H4 (cell line): ENCODE measurements at places on chromosomes 4 and X.
A peak's percentile ranks its signal among the peaks of the same experiment; 100 is the strongest.

GRCh38 chr4:146382194-146382593 is 139.5 kb downstream of the SLC10A7 start:
- DNase-seq, result no peak

DNA sequence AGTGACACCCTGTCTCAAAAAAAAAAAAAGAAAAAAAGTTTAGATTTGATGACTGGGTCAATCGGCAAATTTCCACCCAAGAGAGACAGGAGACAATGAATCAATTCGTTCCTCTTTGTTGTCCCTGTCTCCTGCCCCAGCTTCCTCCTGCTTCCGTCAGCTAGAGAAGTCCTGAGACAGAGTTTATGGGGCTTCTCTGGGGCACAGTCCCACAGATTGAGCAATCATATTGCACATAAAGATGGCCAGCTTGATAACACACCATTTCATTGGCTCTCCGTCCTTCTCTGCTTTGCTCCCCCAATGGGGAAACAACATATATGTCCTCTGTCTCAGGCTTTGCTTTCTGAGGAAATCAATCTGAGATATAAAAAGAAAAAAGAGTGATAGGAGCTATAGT is 78.4 kb upstream of the FUNDC1 start:
- DNase-seq, result no peak

- DNase-seq, result no peak
These were observed 142.7 kb upstream of the MAP3K15 start for GRCh38 chrX:19658030-19658429.

GRCh38 chrX:132428896-132429295 is 59.9 kb downstream of the MBNL3 start:
- no peak for DNase-seq

- DNase-seq, result no peak
These were observed 65.8 kb upstream of the DIPK2B start for GRCh38 chrX:45266456-45266855.

DNA sequence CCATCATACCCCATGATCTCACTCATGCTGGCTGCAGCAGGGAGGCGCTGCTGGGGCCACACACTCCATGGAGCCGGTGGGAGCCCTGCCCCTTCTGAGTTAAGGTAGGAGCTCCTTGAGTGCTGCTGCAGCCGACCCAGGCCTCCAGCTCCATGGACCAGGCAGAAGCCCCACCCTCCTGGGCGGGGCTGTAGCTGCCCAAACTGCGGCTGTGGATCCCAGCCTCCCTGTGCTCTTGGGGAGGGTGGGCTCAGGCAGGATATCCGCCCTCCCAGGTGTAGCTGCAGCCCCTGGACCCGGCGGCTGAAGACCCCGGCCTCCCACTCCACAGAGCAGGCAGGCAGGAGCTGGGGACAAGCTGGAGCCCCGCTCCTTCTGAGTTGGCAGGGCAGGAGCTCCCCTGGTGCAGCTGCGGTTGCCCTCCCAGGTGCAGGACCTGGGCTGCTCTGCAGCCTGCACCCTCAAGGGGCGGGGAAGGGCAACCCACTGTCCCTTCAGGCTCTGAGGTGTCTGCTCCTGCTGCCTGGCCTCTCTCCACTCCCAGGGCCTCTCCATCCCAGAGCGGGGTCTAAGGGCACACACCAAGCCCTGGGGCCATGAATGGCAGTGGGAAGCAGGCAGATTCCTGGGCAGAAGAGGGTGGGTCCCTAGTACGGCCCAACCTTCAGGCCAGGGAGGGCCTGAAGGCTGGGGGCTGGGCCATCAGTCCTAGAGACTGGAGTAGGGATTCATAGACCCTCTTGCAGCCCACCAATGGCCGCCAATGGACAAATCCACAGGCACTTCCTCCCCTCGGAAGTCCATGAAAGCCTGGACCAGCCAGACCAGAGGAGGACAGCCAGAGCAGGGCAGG is 466.1 kb downstream of the DTHD1 start:
- DNase-seq, result no peak

DNA sequence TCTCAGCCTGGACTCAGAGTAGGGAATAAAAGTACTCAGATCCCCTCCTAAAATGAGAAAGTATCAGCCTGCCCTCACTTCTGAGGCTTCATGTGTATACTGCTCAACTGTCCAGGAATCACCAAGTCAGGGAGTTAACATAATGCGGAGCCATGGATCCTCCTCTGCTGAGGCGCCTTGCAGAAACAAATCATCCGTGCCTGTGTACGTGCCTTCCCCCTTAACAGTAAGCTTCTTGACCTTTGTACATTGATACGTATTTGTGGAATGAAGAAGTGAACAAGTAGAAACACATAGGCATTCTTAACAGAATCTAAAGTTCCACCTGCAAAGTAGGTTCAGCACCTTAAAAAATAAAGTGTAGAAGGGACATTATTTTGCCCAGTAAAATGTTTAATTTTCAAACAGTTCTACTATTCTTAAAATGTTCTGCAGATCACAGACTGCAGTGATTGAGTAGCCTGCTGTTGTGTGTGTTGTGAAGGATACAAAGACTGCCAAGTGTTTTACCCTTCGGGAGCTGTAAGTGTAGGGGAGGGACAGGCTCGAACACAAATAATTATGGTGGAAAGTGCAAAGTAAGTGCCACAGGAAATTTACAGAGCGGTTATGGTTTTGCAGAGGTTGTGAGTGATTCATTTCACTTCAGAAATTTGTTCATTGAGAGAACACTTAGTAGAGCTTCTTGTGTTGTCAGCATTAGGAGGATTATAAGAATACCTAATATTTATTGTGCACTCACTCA is 61.9 kb downstream of the ARHGAP10 start:
- DNase-seq, result no peak

DNA sequence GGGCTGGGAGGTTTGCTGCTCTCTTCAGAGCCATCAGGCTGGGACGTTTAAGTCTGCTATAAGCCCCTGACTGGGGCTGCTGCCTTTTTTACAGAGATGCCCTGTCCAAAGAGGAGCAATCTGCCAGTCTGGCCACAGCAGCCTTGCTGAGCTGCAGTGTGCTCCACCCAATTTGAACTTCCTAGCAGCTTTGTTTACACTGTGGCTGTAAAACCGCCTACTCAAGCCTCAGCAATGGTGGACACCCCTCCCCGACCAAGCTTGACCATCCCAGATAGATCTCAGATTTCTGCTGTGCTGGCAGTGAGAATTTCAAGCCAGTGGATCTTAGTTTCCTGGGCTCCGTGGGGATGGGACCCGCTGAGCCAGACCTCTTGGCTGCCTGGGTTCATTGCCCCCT is 40.7 kb downstream of the SPATA18 start:
- DNase-seq, result no peak

DNA sequence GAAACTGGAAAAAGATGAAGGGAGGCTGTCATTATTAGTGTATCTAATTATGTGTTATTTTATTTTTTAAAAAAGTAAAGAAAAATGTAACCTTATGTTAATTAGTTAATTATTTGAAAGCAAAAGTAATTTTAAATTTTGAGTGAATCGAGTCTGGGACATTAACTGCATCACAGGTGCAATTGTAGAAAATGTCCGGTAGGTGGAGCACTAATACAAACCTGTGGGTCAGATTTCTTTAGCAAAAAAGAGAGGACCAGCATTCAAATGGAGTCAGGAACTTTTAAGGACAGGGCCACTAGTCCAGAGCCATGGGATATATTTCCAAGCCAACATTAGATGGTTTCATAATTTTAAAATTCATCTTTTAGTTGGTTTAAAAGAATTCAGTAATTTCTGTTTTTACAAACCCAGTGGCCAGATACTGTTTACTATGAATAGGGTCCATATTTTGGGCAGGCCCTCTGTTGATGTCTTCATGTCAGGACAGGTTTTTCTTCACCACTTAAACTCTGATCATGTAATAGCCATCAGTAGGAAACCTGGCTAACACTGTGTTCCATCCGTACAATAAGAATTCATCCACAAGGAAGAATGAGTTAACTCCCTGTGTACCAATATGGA is 27.2 kb downstream of the BST1 start:
- peak; percentile 44 for DNase-seq

DNA sequence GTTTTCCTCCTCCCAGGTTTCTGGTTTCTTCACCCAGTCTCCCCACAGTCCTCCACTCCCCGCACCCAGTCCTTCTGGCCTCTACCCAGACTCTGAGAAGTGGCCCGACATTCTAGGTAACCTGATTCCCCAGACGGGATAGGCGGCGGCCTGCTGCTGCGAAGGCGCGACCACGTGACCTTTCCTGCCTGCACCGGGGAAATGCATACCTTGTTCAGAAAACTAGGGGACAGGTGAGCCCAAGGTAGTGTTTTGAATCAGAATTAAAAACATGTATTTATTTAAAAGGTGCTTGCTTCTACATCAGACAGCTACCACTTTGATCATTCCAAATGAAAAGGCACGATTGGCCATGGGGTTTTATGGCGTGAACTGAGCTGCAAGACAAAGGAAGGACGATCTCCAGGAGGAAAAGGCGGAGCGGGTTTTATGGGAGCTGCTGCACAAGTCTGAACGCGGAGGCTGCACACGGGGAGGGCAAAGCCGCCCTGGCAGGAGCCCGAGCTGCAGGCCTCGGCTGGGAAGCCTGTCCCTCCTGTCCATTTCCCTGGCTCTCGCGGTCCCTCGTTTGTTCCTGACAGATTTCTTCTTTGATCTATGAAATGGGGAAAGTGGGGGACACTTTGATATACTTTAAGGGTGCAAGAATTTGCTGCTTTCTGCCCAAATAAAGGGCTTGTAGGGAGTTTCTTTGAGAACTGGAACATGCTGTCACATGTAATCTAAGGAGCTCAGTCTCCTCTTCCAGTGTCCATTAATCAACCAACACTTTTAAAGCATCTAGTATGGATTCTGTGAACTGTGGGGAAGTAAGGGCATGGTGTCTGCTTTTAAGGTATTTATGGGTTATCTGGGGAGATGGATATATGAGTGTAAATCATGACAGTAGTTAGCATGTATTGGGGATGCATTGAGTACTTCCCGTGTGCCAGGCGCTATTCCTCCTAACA is 150.9 kb downstream of the SPRY1 start:
- no peak for DNase-seq

- no peak for DNase-seq
These were observed 334.7 kb upstream of the NDST3 start for GRCh38 chr4:117699595-117699994.
